NCI-H1048 (cell line): ENCODE measurements at places on chromosomes 5 and 9.

DNA sequence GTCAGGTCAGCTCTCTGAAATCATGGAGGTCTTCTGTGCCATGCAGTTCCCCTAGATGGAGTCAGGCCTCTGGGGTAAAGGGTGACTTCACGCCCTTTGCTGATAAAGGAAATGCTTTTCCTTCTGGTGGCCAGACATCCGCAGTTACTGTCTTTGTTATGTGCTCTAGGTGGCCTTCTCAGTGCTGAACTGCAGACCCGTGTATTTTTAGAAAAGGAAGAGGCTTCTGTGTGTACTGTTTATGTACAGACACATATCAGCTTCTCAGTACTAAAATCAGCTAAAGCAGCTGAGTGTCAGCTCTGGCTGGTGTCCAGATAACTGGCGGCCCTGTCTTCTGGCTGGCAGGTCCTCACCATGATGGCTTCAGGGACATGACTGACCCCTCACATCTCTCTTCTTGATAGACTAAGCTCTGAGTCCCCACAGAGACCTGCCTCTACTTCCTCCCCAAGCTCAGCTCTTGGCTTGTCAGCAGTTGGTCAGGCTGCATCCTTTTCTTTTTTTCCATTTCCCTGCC is 75.3 kb downstream of the ARHGAP26 start:
- DNase-seq: no peak

GRCh38 chr5:78738693-78739300 is 90.2 kb upstream of the LHFPL2 start:
- DNase-seq: no peak

GRCh38 chr5:181035991-181036815 is 3.9 kb upstream of the BTNL9 start:
- DNase-seq: no peak

GRCh38 chr9:22337261-22337660 is 109.4 kb upstream of the DMRTA1 start:
- DNase-seq: no peak

GRCh38 chr5:169629847-169630548 is 7.1 kb upstream of the DOCK2 start:
- no peak for DNase-seq

- DNase-seq: no peak
These were observed 66.1 kb downstream of the CDK5RAP2 start for GRCh38 chr9:120513825-120514396.

- no peak for DNase-seq
These were observed 33.8 kb downstream of the MACROH2A1 start for GRCh38 chr5:135365281-135365680.

DNA sequence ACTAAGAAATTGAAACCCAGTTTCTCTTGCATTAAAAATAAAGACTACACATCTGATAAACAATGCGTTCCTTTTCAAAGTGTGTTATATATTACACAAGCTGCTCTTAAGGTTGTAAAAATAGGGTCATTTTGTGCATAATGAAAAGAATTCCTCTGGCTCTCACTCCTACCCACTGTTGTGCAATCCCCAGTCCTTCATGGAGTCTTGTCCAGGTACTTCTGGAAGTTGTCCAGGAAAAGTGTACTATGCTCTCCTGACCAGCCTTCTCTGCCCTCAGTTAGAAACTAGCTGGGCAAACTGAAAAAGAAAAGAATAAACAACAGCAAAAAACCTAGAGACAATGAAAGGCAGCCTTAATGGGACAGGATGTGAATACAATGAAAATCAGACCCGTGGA is 345.5 kb upstream of the PAPPA start:
- DNase-seq: no peak

GRCh38 chr9:79254900-79255650 is 316.7 kb upstream of the TLE4 start:
- DNase-seq: no peak

DNA sequence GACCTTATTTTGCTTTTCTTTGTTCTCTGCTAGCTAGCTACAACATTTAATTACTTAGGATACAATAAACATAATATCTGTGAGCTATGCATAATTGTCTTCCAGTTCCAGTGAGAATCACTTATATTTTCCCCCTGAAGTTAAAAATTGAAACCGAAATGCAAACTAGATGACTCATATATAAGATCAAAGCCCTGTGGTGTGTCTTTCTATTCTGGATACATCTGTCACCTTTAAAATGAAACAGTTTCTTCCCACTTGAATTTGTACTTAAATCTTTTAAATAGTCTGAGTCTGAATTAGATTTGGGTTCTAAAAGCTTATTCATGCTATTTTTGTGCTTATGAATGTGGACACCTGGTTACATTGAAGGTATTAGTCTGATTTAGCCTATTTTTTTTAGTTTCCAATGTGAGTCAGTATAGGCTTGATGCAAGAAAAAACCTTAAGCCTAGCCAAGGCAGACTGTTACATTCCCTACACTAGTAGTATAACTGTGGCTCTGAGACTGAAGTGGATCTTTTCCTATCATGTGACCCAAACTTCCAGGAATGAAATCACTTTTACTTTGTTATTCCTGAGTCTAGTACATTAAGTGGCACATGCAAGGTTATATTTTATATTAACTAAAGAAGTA is 703.5 kb upstream of the RGMB start:
- DNase-seq: no peak

- no peak for DNase-seq
These were observed 18.2 kb upstream of the MGAT1 start for GRCh38 chr5:180820788-180821321.

- DNase-seq: no peak
These were observed 287.7 kb downstream of the FBXL7 start for GRCh38 chr5:15787681-15788080.

GRCh38 chr5:150582241-150583109 is 58.0 kb upstream of the SYNPO start:
- no peak for DNase-seq

DNA sequence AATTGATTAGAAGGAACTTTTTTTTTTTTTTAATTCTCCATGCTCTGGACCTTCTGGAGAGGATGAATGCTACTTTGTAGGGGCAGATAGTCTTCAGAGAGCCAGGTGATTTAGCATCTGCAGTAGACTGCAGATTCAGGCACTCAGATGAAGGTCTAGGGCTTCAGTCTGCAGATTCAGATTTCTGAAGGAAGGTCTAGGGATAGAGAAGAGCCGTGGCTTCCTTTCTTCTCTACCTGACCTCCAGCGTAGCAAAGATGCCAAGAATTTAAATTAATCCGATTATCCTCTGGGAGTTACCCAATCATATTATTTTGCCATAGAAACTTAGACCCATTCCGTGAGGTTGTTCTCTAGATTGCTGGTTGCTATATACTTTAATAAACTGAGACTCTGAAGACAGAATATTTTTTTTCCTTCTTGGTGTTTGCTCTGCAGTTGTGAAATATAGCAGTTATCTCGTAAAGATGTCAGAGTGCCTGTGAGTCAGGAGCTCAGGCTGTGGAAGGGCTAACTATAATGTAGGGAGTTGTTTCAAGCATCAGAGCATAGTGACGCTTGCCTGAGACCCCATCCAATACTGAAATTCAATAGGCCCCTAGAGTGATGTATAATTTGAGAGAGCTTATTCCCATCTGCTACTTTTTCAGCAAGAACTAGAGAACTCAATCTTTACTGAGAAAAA is 132.7 kb upstream of the SLC12A2 start:
- no peak for DNase-seq
